Colonic mucosa (tissue), 4 donors: ENCODE measurements at places on chromosomes 13 and 19. TPM values are rescaled to one million over a fixed set of nuclear protein-coding genes. Genes with fewer than 3 reads are reported as not detected.

DNA sequence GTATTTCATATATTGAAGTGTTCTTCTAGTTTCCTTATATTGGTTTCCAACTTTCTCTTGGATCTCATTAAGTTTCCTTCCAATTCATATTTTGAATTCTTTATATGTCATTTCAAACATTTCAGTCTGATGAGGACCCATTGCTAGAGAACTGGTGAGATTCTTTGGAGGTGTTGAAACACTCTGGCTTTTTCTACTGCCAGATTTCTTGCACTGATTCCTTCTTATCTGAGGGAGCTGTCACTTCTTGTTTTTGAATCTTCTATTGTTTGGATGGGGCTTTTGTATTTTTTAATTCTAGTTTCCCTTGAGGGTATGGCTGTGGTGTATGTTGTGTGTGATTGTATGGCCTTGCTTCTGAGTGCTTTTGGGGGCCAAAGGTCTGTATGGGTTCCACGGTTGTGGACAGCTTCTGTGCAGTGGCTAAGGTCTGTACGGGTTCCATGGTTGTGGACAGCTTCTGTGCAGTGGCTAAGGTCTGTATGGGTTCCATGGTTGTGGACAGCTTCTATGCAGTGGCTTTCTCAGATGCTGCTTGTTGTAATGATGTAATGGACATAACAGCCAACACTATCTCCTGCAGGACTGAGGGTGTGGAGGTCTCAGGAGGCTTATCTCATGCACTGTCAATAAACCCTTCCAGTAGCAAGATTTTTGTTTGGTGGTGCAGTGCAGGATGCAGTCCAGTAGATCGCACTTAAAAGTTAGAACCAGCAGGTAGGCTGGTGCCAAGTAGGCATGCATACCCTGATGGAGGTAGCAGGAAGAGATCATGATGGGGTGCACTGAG is 36.8 kb downstream of the ACSBG2 start:
- no peak for DNase-seq

- no peak for DNase-seq
These were observed 13.2 kb upstream of the KPTN start for GRCh38 chr19:47497050-47497766.

- DNase-seq = no peak
These were observed 500.6 kb downstream of the KCTD12 start for GRCh38 chr13:76385586-76385985.

DNA sequence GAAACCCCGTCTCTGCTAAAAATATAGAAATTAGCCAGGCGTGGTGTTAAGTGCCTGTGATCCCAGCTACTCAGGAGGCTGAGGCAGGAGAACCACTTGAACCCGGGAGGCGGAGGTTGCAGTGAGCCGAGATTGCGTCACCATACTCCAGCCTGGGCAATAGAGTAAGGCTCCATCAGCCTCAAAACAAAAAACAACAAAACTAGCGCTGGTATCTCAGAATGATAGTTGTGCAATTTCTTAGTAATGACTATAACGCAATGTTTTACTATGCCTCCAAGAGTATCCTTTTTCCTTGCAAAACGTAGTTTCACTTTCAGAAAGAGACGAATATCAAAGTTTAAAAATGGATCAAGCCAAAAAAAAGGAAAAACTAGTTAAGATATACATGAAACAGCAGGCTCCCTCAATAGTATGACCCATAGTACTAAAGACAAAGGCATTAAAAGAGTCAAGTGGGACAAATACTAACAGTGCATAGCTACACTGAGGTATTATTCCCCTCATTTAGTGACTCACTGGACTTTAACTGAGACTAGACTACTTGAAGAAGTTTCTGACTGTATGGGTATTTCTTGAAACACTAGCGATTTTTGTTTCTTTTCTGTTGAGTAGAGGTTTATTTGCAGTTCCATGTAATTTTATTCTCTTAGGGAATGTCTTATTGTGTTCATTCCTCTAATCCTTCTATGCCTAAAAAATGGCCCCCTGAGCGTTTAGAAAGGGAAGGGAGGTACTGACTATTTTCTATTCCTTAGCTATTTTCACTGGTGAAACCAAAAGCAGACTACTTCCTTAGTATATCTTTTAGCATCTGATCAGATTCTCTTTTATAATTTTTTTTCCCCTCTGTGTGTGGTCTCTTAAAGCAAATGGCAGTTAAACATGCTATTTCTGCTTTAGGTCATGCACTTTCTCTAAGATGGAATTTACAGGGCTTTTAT is 10.4 kb upstream of the ITM2B start:
- no peak for DNase-seq

DNA sequence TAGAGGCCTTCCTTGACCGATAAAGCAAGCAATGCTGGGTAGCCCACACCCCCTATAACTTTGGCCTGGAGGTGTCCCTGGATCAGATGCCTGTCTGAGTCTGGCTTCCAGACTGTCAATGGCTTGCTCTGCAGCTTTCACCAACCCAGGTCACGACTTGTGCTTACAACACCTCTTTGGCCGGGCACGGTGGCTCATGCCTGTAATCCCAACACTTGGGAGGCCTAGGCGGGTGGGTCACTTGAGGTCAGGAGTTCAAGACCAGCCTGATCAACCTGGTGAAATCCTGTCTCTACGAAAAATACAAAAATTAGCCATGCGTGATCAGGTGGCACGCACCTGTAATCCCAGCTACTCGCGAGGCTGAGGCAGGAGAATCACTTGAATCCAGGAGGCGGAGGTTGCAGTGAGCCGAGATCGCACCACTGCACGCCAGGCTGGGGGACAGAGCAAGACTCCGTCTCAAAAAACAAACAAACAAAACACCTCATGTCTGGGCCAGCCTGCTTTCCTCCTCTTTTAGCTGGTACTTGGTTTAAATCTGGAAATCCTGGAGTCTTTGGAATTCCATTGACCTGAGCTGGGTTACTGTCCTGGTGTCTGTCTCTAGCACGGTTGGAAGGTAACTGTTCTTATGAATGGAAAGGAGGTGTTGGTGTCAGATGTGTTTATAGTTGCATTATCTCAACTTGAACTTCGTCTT is 10.3 kb upstream of the GARRE1 start:
- no peak for DNase-seq

- DNase-seq = no peak
These were observed 848.7 kb upstream of the PCDH9 start for GRCh38 chr13:68078874-68079273.

- no peak for DNase-seq
These were observed 160.2 kb downstream of the PDS5B start for GRCh38 chr13:32746474-32746873.

- peak; percentile 20 for DNase-seq
These were observed 776.9 kb downstream of the GPC5 start for GRCh38 chr13:92175330-92175729.

GRCh38 chr19:40744554-40745401 is 5.5 kb downstream of the ACTMAP start:
- DNase-seq = no peak

DNA sequence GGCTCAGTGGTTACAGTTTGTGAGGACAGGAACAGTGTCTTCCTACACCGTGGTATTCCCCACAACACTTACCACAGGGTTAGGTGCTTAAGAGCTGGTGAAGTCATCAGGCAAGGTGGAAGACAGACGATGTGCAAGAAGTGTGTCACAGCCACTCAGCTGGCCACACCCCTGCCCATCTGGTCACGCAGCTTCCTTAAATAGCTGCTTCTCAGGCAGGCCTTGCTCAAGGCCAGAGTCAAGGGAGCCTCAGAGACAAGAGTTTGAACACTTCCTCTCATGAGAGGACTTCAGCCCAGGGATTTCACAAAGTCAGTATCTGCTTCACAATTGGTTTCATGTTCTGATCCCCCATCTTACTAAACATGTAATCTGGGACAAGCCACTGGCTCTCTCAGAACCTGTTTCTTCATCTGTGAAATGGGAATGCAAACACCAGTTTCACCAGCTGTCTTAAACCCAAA is 80.3 kb upstream of the FRY start:
- peak; percentile 52 for DNase-seq

GRCh38 chr13:50459046-50459445 is 384.4 kb downstream of the DLEU7 start:
- no peak for DNase-seq

KLK13 gene
- not detected for total RNA-seq

N4BP2L1 gene
- total RNA-seq = 4.8 TPM

SPRED3 gene
- 0.99 TPM for total RNA-seq

GPR12 gene
- 0.30 TPM for total RNA-seq

PEAK3 gene
- total RNA-seq = 0.72 TPM

JAK3 gene
- 4.0 TPM for total RNA-seq

MAMSTR gene
- total RNA-seq = 1.2 TPM
